ENCODE measurements at places on chromosomes 7 and 10. TPM values are rescaled to one million over a fixed set of nuclear protein-coding genes. Genes with fewer than 3 reads are reported as not detected.

Gene ABCB4
- polyA plus RNA-seq = 0.40 TPM

Gene GAD2
- polyA plus RNA-seq = 0.15 TPM

Gene GBX1
- 3.1 TPM for polyA plus RNA-seq

Gene CASP2
- 20.3 TPM for polyA plus RNA-seq

Gene RADIL
- 2.9 TPM for polyA plus RNA-seq

- DNase-seq = peak; percentile 77
These were observed at the start of gene FRA10AC1 for GRCh38 chr10:93702210-93703001. Gene FRA10AC1 (minus strand): TSS chr10:93702592. CDS start chr10:93700106, 2,486 bp downstream.

DNA sequence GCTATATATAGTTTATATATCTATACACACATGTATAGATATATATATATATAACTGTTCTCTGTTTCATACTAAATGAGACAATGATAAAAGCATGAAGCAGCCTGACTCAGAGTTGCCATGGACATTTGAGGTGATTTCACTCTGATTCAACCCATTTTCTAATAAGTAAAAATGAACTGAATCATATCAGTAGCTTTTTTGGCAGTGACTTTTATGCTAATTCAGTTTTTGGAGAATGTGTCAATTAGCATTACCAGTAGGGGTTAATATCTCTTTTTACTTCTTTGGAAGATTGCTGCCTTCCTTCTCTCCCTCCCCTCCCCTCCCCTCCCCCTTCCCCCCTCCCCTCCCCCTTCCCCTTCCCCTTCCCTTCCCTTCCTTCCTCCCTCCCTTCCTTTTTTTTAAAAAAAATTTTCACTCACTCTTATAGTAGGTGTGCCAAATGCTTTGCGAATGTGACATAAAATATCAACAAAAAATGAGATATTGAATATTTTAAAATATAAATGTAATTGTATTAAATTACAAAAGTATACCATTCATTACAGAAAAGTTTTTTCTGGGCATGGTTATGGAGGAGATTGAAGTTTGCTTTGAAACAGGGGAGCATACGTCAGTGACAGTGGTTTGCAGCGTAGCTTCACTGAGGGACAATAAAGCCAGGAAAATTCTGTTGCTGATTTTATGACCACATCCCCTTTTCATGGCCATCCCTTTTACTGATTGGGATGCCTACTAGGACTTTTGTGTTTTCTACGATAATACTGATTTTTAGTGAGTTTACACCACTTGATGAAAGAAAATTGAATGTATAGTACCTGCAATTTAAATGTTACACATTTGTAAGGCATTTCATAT is 64.0 kb upstream of the KLF6 start:
- no peak for DNase-seq

DNA sequence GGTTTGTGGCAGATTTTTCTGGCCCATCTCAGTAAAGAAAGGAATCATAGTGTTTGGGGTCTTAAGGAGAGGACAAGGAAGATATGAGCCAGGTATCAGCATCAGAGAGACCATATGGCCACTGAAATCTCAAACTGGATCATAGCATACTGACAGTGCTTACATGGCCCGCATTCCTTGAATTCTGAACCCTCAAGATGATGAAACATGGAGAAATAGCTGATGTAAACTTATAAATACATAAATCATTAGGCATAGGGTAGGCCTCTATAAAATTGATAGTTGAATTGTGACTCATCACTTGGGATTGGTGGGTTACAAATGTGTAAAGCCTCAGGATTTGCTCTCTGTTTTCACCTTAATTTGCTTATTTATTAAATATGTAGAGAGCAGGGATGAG is 688.5 kb downstream of the CNTNAP2 start:
- no peak for DNase-seq

DNA sequence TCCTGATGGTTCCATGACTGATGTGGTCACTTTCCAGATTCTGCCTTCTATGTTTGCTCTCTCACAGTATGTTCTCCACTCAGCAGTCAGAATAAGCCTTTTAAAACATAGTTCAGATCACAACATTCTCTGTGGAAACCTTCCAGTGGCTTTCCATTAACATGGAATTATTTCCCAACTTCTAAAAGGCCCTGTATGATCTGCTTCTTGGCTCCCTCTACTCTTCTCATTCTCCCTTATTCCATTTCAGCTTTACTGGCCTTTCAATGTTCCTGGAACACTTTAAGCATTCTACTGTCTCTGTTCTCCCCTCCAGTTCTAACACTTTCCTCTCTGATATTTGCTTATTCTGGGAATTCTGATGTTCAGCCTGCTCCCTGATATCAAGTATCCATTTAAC is 325.6 kb downstream of the THSD7A start:
- DNase-seq = peak; percentile 6

GRCh38 chr7:130294314-130294713 is 1.4 kb downstream of the CPA4 start:
- DNase-seq = no peak
